ENCODE measurements at places on chromosomes 3 and 15.
A peak's percentile ranks its signal among the peaks of the same experiment; 100 is the strongest.

DNA sequence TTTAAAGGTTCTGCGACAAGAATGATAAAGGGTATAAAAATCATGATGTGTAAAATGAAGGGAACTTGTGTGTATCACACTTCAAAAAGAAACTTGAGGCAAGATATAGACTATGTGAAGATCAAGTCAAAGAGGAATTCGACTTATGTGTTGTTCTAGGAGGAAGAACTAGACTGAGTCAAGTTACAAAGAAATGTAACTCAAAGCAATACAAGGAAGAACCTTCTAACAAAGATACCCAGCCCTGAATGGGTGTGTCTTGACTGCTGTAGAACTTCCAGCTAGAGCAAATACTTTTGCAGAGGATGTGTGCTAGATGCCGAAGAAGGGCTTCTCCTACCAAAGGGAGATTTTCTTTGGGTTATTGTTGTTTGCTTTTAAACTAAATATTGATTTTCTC, 2.4 kb downstream of the SLC49A4 start:
- no peak for DNase-seq

DNA sequence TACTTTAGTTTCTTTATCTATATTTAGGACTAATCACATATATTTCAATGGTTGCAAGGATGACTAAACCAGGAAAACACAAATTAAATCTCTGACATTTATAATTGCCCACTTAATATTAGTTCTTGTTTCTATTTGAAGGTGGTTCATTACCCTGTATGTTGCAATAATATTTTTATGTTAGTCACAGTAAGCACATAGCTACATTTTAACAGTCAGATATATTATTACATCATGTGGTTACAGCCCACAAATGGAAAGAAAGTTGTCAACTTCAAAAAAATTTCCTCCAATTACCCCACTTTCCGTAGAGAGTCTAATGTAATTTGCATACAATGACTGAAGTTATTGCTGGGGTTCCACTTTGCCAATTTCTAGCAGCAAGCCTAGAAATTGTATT, 114.6 kb downstream of the TUSC7 start:
- no peak for DNase-seq

- no peak for DNase-seq
Observed at GRCh38 chr3:25663347-25663868, 1.3 kb downstream of the TOP2B start.

DNA sequence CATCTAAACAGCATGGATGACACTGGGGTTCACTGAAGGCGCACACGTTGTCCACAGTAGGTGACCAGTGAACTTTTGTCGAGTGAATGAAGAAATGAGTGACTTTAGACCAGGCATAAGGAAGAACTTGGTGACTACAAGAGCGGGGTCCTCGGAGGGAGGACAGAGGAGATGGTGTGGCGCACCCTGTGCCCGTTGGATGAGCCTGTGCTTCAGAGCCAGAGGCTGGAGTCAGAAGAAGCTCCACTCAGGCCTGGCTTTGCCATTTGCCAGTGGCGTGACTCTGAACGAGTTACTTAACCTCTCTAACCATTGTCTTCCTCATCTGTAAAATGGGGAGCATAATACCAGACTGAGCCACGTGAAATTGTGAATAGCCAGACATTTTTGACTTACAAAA, 42.2 kb downstream of the MUC4 start:
- no peak for DNase-seq

DNA sequence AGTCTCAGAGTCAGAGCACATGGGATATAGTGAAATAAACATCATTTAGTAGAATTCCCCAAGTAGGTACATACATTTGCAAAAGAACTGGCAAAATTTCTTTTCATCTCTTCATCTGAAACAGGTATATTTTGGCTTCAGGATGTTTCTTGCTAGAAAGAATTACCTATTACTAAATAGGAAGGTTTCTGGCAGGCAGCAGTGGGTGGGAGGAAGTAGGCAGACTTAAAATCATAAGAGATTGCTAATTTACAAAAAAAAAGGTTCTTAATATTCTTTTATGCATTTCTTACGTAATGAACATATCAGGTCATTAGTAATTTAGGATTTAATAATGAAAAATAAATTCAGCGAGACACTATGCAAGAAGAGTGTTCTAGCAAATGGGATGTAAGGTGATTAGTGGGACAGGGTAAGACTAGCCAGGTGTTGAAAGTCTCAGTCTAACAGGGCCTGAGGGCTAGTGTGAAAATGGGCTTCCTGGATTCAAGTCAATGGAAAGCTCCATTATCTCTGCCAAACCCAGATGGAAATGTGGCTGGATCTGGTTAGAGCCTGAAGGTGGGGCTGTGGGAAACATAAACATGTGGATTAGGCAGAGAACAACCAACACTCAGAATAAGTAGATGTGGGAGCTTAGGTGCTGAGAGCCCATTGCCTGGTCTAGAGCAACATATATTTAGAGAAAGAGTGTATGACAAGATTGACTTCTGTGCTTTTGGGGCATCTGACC, 127.4 kb upstream of the FEZF2 start:
- no peak for DNase-seq

DNA sequence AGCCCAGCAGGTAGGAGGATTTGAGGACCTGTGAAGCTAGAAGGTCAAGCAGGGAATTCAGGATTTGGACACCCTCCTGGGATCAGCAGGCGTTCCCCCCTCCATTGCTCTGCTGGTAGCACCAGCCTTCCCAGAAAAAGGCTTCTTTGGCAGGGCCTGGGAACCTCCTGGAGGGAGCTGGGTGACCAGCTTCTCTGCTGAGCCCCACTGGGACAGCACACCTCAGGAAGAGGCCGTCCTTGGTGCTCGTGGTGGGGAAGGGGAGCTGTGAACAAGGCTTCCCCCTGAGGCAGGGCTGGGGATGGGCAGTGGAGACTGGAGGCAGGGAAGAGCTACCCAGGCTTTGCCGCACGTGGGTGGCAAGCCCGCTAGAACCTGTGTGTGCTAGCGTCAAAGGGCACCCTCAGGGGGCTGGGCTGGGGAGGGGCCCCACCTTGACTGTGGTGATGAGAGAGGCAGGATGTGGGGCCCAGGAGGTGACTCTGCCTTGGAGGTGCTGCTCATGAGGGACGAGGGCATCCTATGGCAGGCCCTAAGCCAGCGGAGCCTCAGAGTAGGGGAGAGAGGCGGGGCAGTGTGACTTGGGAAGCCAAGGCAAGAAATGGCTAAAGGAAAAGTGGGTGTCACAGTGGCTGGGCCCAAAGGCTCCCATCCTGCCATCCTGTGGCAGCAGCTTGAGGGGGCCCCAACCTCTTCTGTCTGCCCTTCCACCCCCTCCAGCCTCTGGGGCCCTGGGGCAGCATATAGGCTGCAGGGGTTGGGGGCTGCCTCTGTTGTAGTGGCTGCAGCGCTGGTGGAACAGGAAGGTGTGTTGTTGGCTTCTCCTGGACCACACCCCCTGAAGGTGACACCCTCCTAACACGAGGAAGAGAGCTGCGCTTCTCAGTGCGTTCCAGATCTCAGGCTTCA, 20.7 kb downstream of the KLF13 start:
- no peak for DNase-seq

GRCh38 chr3:97510795-97511194, 253.8 kb upstream of the ARL6 start:
- no peak for DNase-seq

DNA sequence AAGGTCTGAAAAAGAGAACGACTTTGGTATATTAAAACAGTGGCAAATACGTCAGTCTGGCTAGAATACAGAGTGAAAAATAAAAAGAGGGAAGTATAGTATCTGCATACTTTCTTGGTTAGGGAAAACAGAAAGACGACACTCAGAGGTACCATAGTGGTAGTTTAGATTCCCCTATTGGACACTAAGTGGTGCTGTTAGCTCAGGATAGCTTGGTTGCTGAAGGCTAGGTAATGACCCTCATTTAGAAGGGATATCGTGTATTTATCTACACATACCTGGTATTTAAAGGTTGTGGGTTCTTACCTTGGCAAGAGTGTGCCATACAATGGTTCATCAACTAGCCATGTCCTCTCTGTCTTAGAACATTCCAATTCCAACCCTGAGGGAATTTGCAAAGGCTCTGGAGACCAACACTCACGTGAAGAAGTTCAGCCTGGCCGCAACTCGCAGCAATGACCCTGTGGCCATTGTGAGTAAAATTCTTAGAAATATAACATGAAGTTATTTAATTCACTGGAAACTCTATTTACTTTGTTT, 31.0 kb downstream of the TMOD2 start:
- DNase-seq = no peak

GRCh38 chr15:43518197-43518761, 871 bp downstream of the MAP1A start:
- DNase-seq = peak; percentile 62

- DNase-seq = no peak
Observed at GRCh38 chr3:50132421-50133282, 22.5 kb upstream of the SEMA3F start.

GRCh38 chr3:57257678-57258077, 30.1 kb downstream of the APPL1 start:
- no peak for DNase-seq

DNA sequence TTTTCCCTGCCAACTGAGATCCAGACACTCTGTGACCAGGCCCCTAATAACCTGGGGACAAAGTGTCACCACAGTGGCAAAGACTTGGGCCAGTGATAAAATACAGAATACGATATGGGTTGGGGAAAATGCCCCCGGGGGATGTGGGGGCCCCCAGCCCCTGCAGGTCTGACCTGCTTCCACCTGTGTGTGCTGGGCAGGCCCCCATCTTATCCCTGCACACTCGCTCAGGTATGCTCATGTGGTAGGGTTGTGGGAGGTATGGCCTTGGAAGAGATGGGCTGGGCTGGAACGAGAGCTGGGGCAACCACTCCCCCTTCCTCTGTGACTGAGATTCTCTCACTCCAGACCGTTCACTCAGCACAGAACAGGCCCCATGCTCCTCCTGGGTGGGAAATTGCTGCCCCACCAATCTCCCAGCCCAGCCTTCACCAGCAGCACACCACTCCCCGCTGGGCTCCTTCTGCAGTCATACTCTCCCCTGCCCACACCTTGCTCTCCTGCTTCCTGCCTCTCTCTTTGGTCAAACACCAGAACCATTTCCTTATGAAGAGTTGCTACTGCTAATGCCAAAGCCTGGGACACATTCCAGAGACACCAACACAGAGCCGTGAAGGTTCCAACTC, 9.6 kb upstream of the CPEB1 start:
- DNase-seq = no peak

Measured in hepatic stellate cell (primary cell).